ENCODE measurements at places on chromosomes 6 and 20.
A peak's percentile ranks its signal among the peaks of the same experiment; 100 is the strongest.

DNA sequence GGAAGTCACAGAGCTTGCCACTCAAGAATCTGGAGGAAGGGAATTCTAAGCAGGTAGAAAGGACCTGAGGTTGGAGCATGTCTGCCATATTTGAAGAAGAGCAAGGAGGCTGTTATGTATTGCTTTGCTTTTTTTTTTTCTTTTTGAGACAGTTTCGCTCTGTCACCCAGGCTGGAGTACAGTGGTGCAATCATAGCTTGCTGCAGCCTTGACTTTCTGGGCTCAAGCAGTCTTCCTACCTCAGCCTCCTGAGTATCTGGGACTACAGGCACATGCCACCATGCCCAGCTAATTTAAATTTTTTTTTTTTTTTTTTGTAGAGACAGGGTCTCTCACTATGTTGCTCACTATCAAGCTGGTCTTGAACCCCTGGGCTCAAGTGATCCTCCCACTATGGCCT is 40.8 kb downstream of the ORC3 start:
- no peak for DNase-seq

DNA sequence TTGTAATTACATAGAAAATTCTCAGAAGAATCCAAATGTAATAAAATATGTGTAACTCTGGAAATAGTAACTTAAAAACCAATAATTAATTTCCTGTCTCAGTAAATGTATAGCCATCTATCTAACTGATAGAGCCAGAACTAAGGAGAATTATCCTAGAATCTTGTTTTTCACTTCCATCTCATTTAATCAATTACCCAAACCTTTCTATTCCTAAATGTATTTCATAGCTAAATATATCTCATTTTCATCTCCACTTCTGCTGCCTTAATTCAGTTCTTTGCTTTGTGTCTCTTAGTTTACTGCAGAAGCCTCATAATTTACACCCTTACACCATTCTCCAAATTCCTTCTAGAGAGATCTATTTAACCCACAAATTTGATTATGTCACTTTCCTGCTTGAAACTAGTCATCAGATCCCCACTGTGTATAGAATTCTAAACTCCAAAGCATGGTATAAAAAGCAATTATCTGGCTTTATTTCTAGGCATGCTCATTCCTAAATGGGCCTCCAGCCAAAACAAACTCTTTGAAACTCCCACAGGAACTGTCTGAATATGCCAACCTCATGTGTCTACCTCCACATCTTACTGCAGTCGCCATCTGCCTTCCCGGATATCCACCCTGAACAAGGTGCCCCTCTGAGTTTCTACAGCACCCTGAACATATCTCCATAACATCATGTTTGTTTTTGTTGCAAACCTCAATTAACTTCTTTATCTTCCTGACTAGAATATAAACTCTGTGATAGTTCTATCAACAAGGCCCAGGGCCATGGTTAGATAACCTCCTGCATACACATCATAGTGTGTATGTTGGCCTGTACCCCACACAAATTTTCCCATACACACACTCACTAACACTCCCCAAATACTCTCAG is 70.5 kb upstream of the ADTRP start:
- DNase-seq, result no peak

GRCh38 chr20:38032585-38033329 is 499 bp downstream of the TTI1 start:
- no peak for DNase-seq

- peak; percentile 65 for DNase-seq
Measured at GRCh38 chr6:36028088-36028876, 674 bp downstream of the MAPK14 start.

DNA sequence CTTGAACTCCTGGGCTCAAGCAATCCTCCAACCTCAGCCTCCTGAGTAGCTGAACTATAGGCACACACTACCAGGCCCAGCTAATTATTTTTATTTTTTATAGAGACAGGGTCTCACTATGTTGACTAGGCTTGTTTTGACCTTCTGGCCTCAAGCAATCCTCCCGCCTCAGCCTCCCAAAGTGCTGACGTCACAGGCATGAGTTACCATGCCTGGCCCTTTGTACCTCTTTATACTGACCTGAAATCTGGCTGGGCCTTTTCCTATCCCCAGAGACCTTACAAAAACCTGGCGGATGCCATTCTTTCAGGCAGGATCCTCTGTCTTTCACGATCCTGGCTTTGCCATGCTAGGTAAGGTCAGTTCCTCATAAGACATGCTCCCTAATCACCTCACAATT is 11.5 kb downstream of the WFDC3 start:
- DNase-seq, result no peak

DNA sequence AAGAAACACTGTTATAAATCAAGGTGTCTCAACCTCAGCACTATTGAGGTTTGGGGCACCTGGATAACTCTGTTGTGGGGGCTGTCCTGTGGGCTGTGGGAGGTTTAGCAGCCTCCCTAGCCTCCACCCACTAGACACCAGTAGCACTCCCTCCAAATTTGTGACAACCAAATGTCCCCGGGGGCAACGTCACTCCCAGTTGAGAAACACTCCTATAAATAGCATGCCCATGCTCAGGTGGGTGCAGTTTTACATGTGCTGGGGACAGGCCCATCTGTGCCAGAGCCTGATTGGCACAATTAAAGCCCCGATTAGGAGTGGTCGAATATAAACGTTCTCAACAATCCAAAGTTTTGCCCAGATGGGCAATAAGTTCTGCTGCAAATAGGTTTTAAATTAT is 78.9 kb downstream of the FAM50B start:
- no peak for DNase-seq

GRCh38 chr6:119184008-119184648 is 105.7 kb upstream of the FAM184A start:
- no peak for DNase-seq

DNA sequence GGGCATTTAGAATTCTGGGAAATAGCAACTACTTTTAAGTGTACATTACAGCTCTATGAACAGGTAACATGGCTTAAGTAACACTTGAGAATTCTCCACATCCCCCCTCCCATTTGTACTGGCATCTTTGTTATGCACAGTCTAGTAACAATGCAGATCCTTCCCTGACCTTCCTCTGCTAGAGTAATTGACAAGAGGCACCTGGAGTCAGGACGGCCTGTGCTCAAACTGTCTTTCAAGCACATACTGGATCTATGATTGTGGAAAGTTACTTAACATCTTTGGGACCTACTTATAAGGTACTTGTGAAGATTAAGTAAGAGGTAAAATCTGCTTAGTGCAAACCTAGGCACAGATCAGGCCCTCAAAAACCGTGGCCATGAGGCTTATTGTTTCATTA is 21.9 kb upstream of the GSTA3 start:
- no peak for DNase-seq

DNA sequence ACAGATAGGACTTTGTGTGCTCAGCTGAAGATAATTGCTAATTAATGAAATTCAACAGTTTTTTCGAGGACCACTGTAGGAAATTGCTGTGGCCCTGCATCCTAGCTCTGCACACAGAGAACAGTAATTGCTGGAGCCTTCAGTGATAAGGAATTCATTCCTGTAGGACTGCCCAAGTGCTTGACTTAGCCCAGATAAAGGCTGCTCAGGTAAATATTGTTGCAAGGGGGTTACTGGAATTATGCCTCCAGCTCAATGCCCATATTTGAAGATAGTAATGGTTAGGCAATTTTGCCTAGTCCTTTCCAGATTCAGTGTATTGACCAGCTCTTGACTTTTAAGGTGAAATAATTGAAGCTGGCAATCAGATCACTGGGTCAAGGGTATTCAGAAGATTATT is 122.9 kb downstream of the SLC24A3 start:
- no peak for DNase-seq

DNA sequence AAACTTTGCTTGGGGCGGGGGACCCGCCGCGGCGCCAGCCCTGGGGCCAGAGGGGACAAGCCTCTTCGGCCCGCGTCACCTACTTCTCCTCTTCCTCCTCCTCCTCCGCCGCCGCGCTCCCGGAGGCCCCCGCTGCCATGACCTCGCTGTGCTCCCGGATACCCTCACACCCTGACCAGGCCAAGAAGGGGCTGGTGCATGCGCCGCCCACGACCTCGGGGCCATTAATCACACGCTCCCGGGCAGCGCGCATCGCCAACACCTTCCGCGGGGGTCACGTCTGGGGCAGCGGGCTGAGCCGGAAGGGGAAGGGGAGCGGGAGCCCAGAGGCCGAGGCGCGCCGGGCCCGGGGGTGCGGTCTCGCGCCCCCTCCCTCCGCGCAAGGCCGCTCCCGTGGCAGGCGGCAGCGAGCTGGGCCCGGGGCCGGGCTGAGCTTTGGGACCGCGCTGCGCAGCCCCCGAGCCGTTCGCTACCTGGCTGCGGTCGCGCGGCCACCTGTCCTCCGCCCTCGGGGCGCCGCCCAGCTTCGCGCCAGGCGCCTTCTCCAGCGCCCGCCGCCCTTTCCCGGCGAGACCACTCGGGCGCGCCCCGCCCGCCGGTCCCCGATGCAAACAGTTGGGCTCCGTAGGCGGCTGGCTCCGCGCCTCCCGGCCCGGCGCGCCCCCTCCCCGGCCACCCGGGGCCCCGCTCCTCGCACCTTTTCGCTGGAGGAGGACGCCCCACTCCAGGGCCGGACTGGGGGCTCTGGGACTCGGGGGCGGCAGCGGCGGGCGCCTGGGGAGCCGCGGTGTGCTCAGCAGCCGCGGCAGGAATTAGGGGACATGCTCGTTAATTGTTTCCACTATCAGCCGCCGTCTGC is 575 bp upstream of the CNR1 start:
- DNase-seq, result peak; percentile 7

- no peak for DNase-seq
Measured at GRCh38 chr20:16526433-16527380, 46.5 kb downstream of the KIF16B start.

GRCh38 chr6:49787176-49787575 is at the start of gene PGK2:
Gene PGK2 (minus strand): TSS chr6:49787285. CDS start chr6:49787187, 98 bp downstream.
- DNase-seq, result no peak

DNA sequence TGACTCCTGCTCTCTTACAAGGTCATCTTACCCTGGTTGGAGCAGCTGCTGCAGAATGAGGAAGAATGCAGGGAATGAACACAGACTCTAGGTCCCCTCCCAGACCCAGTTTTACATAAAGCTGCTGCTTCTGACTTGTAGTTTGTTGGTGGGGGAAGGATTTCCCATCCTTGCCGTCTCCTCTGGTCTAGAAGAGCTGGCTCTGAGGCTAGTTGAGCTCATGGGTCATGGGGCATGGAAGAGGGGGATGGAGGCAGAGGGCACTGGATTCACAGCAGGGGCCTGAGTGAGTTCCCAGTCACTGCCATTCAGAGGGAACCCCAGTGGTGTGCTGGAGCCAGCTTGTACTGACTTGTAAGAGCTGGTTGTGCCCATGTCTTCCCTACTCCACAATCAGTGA is 9.2 kb upstream of the GUCA1A start:
- DNase-seq, result no peak

DNA sequence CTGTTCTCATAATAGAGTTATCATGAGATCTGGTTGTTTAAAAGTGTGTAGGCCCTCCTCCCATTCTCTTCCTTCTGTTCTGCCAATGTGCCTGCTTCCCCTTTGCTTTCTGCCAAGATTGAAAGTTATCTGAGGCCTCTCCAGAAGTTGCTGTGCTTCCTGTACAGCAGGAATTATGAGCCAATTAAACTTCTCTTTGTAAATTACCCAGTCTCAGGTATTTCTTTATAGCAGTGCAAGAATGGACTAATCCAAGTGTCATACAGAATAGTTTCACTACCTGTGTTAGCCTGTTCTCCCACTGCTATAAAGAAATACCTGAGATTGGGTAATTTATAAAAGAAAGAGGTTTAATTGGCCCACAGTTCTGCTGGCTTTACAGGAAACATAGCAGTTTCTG is 100.0 kb downstream of the CD24 start:
- DNase-seq, result no peak

DNA sequence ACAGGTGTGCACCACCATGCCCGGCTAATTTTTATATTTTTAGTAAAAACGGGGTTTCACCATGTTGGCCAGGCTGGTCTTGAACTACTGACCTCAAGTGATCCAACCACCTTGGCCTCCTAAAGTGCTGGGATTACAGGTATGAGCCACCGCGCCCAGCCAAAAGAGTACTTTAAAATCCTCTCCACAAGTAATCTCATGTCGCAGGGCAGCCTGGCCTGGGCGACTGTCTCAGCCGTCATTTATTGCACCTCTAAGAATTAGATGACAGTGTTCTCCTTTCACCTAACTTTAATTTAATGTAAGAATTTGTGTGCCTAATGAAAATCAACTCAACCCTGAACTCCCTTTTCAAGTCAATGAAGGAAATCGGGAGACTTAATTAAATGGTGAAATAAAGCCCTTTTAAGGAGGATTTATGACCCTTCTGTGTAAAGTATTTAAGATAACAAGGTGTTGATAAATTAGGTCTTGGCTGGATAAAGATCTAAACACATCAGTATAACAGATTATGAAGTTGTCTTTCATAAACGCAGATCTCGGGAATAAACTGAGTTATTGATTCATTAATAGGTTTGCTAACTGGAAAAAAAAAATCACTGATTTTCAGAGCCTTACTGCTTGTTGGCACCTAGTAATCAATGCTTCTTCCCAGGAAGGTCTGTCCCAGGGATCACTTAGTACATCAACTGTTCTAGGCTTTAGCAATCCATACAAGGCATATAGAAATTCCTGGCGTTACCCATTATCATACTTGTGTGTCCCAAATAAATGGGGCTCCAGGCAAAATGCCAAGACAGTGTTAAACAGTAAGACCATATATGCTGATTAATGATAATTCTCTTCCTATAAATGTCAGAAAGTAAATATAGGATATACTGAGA is 209.3 kb downstream of the GMDS start:
- no peak for DNase-seq

DNA sequence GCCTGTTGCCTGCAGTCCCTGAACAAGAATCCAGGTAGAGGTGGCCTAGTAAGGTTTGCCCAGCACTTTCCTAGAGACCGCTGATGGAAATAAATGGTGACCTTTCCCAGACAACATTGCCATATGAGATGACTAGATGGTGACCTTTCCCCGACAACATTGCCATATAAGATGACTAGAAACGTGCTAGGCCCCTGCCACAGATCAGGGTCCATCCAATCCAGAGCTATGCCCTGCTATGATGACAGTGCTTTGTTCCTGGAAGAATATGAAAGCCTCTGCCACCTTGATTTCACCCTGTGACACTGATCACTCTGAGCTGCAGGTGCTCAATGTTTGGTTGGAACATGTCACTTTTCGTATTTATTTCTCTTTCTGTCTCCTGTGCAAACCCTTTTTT is 133.8 kb upstream of the SPTLC3 start:
- no peak for DNase-seq

GRCh38 chr6:90197854-90198496 is 98.7 kb downstream of the BACH2 start:
- DNase-seq, result no peak

GRCh38 chr6:78867020-78867369 is 356 bp upstream of the IRAK1BP1 start:
- no peak for DNase-seq

DNA sequence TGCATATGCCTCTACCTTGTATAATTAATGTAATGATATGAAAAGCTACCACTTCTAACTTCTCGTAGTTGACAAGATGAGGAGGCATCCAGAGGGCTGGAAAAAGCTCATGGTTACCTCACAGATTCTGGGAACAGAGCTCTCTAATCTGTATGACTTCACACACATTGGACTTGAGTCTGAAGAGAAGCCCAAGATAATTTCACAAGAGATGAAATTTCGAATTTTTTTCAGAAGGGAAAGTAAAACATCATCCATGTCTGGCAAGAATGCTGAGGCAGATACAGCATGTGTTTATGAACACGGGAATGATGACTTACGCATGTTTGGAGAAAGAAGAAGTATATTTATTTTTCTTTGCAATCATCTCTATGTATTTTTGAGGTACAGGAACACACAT is 141.8 kb upstream of the TENT5A start:
- DNase-seq, result no peak

Data from activated naive CD4-positive, alpha-beta T cell treated with anti-CD3 and anti-CD28 coated beads, Interleukin-2, amount 50 U/mL, for 72 hours (primary cell).